Osteoblast (primary cell): ENCODE measurements at places on chromosomes 7 and 10. TPM values are rescaled to one million over a fixed set of nuclear protein-coding genes. Genes with fewer than 3 reads are reported as not detected.

GRCh38 chr10:86899670-86900276, 57.6 kb downstream of the MMRN2 start:
- DNase-seq: no peak

DNA sequence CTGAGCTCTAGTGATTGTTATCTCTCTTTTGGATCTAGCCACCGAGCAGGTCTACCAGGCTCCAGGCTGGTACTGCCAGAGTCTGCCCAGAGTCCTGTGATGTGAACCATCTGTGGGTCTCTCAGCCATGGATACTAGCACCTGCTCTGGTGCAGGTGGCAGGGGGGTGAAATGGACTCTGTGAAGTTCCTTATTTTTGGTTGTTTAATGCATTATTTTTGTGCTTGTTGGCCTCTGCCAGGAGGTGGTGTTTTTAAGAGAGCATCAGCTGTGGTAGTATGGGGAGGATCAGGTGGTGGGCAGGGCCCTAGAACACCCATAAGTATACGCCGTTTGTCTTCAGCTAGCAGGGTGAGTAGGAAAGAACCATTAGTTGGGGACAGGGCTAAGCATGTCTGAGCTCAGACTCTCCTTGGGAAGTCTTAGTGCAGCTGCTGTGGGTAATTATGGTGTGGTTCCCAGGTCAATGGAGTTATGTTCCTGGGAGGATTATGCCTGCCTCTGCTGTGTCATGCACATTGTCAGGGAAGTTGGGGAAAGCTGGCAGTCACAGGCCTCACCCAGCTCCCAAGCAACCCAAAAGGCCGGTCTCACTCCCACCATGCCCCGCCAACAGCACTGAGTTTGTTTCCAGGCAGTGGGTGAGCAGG, 81.8 kb downstream of the NPSR1 start:
- no peak for DNase-seq

The MINDY4 gene
- 8.5 and 10.5 TPM in 2 replicates for total RNA-seq

GRCh38 chr7:36141351-36141750, 11.7 kb upstream of the EEPD1 start:
- no peak for DNase-seq

DNA sequence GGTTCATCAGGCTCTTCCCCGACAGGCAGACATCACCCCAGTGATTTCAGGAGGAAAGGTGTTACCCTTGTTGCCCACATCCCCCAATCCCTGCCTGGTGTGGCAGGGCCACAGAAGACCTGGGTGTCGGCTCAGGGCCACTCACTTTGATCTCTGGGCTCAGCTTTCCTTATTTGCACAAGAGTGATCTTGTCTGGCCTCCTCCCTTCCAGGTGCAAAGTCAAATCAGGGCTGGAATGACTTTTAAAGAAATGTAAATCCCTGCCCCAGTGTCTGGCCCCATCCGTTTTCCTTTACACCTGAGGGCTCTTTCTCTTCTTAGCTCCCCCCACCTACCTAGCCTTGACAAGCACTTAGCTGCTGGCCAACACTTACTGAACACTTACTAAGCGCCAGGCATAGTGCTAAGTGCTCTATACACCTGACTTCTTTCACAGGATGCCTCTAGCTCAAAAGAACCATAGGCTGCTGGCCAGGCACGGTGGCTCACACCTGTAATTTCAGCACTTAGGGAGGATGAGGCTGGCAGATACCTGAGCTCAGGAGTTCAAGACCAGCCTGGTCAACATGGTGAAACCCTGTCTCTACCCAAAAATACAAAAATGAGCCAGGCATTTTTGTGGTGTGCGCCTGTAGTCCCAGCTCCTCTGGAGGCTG, 979 bp upstream of the NODAL start:
- no peak for DNase-seq

The GRM8 gene
- total RNA-seq: not detected in 2 replicates

The TUBB8 gene
- total RNA-seq: not detected in 2 replicates
